IPS DF 6.9 (cell line): ENCODE measurements at places on chromosomes 1 and 21.

DNA sequence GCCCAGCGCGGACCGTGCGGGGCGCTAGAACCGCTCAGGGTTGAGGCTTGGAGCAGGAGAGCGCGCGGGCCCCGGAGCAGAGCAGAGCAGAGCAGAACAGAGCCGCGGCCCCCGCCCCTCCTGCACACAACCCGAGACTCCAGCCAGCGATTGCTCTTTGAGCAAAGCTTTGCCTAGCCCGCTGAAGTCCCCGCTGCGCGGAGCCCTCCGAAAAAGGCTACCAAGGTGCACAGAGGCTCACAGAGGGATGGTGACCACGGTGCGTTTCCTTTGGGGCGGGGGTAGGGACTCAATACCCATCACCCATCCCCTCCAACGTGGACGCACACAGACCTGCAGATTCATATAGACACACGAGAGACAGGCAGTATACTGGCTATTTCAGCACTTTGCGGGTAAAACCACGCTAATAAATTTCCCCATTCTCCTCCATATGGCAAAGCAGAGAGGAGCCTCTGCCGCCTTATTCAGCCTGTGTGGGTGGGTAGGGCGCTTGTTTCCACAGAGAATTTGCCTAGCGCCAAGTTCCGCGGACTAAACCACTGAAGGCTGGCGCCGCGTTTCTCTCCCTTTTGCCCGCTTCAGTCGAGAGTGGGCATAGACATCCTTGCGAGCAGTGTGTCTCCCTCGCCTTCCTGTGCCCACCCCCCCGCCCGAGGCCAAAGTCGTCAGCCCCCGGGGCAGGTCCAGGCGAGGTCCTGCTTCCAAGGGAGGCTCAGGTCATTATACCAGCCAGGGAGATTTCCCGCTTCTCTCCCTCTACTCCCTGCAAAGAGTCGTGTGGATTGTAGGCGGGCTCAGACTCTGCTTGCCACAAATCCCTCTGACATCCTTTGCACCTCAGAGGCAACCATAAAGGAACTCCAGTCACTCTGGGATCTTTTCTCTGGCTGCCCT, 8.5 kb downstream of the HLX start:
- no peak for DNase-seq

GRCh38 chr1:94061513-94062443, 59.2 kb downstream of the ABCA4 start:
- DNase-seq, result peak; percentile 66

DNA sequence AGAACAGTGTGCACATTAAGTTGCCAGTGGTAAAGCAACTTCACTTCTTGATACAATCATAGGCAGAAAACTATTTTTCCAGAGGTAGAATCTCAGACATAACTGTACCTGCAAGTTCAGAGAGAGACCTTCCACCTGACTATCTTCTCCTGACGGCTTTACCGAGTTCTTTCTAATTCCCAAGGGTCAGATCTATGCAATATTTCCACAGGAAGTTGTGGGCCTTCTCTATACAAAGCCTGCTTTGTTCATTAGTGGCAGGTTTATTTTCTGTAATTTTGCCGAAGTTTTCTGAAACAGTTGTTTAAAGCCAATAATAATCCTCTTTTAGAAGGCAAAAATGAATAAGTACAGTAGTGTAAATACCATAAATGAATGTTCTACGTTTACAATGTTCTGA, 58.2 kb upstream of the RCC1 start:
- DNase-seq, result no peak

DNA sequence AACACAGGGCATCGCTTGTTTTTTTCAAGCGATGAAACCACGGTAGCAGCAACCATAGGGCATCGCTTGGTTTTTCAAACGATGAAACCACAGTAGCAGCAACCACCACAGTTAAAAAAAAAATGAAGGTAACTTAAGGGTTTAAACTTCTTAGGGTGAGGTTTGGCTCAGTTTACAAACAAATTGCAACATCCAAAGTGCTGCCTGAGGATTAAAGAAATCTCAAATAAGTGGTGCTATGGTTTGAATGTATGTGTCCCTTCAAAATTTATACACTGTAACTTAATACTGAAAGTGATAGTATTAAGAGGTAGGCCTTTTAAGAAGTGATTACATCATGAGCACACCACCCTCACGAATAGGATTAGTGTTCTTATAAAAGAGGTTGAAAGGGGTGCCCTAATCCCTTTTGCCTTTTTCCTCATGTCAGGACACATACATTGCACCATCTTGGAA, 6.4 kb upstream of the GBP5 start:
- no peak for DNase-seq

DNA sequence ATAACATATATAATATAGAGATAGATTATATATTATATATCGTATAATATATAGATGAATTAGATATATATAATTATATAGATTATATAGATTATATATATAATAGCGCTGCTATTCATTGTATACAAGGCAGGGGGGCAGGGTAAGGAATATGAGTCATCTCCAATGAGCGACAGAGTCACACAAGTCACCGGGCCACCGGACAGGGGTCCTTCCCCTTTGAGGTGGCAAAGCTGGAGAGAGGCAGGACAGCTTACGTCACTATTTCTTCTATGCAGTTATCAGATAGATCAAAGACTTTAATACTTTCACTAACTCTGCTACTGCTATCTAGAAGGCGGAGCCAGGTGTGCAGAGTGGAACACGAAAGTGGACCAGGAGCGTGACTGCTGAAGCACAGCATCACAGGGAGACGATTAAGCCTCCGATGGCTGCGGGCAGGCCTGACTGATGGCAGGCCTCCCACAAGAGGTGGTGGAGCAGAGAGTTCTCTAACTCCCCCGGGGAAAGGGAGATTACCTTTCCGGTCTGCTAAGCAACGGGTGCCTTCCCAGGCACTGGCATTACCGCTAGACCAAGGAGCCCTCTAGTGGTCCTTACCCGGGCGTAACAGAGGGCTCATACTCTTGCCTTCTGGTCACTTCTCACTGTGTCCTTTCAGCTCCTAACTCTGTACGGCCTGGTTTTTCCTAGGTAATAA, 2154.7 kb downstream of the MRPL39 start:
- peak; percentile 2 for DNase-seq

- DNase-seq, result no peak
Measured at GRCh38 chr21:38247738-38248510, 8.9 kb upstream of the KCNJ15 start.

DNA sequence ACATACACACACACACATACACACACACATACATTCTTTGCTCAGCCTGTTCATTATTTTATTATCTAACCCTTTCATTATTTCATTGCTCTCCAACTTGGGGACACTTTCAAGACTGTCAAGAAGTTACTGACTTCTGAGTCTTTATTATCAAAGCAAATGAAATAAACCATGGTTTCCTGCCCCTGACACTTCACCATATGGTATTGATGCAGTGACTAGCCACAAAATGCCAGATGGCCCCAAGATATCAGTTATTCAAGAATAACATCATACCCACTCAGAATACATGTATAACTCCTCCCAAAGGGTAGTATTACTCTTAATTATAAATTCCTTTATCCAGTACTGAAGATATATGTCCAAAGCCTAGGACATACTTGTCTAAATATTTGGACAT, 197.3 kb downstream of the MRPL39 start:
- DNase-seq, result no peak

- DNase-seq, result no peak
Measured at GRCh38 chr1:106698660-106699059, 357.8 kb upstream of the PRMT6 start.
